Astrocyte of the cerebellum (primary cell): ENCODE measurements at places on chromosomes 7 and 10.

- no peak for DNase-seq
Observed at GRCh38 chr7:52021343-52021742, 704.7 kb upstream of the COBL start.

DNA sequence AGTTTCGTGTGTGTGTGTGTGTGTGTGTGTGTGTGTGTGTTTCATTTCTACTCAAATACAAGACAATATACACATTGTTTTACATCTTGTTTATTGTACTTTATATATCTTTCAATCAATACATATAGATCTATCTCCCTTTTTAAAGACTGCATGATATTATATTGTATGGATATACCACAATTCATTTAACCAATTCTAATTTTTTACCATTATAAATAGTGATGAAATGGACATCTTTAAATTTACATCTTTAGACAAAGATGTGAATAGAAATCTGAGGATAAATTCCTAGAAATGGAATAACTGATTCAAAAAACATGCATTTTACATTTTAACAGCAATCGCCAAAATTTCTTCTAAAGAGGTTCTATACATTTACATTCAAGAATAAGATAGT is 23.2 kb upstream of the HIBADH start:
- no peak for DNase-seq

DNA sequence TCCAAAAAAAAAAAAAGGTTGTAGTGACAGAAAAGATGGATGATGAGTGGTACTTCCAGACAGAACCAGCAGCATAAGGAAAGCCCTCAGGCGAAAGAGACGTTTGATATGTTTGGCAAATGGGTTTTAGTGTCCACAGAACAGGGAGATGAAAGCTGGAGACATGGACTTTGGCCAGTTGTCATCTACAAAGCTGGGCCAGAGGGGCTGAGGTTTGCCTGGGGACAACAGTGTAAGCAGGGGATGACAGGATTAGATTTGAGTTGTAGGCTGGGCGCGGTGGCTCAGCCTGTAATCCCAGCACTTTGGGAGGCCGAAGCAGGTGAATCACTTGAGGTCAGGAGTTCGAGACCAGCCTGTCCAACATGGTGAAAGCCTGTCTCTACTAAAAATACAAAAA is 47.8 kb upstream of the ELN start:
- no peak for DNase-seq

DNA sequence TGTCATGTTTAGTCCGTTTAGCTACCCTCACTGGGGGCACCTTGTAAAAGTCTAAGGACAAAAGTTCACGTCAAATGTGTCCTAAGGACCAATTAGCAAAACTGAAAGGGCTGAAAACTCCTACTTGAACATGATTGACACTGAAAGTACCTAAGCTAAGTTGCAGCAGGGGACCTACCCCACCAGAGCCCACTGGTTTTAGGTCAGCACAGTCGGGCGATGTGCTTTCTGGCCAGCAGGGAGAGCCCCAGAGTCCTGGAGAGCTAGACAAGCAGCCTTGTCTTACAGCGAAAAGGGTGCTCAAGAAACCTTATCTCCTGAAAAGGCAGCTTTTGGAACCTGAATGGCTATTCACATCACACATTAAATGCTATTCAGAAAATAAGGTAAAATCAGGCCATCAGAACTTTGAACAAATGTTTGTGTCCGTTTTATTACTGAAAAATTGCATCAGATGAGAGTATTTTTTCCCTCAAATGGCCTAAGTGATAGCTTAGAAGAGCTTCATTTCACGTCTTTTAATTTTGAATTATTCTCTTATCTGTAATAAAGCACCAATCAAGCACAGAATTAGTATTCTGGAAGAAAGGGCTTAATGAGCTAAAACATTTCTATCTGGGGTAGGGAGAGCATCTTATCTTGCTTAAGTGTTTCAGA is 52.2 kb upstream of the MKI67 start:
- no peak for DNase-seq

- peak; percentile 27 for DNase-seq
Observed at GRCh38 chr10:13503745-13504463, 24.9 kb downstream of the BEND7 start.

- DNase-seq: no peak
Observed at GRCh38 chr7:129169171-129169671, 19.2 kb upstream of the SMO start.

DNA sequence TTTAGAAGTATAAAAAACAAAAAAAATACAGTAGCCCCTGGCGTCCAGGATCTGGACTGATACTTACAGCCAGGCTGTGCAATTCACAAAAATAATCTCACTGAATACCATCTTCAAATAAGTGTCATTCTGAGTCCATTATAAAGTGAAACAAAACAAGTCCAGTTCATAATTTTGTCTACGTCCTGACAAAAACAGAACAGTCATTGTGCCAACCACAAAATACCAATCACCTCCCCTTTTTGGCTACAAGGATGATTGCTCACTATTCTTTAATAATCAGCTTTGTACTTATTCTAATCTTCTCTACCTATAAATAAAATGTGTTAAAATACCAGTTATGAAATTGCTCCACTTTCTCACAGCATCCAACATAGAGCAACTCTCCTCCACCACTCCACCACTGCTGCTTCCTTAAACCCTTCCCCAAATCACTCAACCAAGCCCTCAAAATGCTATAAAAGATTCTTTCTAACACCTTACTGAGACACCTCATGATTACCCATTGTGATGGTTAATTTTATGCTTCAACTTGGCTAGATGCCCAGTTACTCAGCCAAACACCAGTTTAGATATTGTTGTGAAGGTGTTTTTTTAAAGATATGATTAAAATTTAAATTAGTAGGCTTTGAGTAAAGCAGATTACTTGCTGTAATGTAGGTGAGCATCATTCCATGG is 479.8 kb upstream of the SEMA3A start:
- DNase-seq: no peak

DNA sequence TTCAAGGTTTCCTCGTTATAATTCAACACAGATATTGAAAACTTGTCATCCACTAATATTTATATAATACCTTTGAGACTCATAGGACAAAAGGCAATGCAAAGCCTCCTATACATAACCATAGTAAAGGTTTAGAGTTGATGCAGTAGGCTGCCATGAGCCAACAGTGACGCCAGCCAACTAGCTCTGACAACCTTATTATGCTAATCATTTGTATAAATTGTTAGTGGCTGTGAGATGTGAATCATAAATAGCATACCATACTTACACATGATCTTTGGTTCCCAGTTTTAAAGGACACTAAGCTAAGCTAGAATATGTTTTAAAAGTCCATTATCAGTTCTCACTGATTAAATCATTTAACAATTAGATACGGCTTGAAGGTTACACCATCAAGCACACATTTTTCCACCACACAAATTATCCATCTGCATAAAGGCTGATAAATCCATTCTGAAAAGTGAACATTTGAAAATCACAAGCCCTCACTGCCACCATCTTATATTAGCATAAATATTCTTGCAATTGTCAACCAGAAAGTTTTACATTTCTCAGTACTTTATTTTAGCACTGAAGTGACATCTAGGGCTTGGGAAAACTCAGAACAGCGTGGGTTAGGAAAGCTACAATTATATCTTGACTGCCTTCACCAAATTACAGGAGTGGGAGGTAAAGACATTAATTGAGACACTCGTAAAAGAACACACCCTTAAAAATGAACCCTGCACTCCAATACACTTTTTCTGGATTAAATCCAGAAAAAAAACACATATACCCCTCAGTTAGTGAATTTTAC is 30.7 kb downstream of the COA1 start:
- no peak for DNase-seq

DNA sequence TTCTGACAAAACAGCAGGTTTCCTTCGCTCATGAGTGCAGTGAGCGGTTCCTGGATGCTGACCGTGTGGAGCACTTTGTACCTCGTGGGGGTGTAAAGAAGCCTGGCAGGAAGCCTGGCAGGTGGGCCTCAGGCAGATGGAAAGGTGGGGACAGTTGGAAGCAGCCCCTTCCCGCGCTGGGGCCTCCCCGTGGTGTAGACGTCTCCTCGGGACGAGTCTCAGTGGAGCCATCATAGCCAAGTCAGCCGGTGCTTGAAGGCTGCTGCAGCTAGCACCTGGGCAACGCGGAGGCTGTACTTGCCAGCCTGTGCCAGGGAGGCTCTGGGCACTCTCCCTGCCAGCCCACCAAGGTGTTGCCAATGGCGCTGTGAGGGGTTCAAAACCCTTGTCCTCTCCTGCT is 154.5 kb downstream of the WDR37 start:
- no peak for DNase-seq

DNA sequence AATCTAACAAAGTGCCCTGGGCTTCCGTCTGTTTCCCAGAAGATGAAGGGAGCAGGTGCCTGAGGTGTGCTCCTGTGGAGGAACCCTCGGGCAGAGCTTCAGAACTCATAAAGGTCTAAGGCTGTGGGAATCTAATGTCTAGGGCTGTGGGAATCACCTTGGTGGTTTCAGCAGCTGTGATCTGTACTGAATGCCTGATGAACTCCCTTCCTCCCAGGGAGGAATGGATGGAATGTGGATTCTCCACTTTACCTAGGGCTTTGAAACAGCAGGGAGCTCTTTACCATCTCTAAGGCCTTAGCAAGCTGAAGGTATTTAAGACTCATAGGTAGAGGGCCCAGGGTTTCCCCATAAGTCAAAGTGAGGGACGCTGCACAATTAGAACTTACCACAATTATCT is 36.0 kb upstream of the SEMA3E start:
- DNase-seq: no peak

DNA sequence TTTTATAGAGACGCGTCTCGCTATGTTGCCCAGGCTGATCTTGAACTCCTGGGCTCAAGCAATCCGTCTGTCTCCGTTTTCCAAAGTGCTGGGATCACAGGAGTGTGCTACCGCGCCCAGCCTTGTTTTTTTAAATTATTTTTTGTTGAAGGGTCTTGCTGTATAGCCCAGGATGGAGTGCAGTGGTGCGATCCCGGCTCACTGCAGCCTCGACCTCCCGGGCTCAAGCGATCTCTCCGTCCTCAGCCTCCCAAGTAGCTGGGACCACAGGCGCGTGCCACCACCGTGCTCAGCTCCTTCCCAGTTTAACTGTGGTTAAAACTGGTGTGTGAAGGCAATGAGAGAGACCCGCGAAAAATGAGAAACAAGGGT is 11.0 kb upstream of the HNRNPF start:
- no peak for DNase-seq

DNA sequence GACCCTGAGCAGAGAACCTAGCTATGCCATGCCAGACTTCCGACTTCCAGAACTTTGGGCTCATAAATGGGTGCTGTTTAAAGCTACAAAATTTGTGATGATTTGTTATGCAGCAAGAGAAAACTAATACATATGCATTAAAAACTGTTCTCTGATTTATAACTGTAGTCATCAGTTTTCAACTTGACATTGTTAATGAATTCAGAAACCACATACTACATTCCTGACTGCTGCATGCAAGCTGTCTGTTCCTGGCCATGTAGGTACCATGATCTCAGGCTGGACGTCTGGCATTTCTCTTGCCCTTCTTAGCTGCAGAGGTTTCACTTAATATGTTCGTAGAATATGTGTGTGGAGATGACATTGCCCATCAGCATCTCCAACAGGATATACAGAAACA is 28.4 kb downstream of the MKX start:
- no peak for DNase-seq

GRCh38 chr7:74175340-74175739 is 1.2 kb downstream of the EIF4H start:
- no peak for DNase-seq

GRCh38 chr10:43734716-43735115 is 86.0 kb upstream of the ZNF32 start:
- no peak for DNase-seq

GRCh38 chr10:100359030-100359432 is 12.0 kb downstream of the SCD start:
- no peak for DNase-seq

- no peak for DNase-seq
Observed at GRCh38 chr10:86500846-86501245, 20.7 kb downstream of the WAPL start.

- no peak for DNase-seq
Observed at GRCh38 chr7:132865366-132866143, 216.3 kb downstream of the CHCHD3 start.

DNA sequence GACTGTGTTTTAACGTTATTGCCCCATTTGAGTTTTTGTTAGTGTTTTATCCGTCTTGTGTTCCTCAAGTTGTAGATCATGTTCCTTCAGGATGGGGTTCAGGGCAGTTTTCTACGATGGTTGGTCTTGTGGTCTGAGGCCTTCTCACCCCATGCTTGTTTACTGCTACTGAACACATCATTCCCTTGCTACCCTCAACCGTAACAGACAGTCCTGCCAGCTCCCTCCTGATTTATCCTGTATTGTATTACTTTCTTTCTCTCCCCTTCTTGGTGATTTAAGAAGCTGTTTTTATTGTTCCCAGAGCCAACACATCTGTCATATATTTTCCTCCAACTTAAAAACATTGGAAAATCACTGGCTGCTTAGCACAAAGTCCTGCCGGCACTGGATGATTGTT is 719.8 kb downstream of the INHBA start:
- no peak for DNase-seq

- no peak for DNase-seq
Observed at GRCh38 chr10:102405632-102406031, 10.1 kb downstream of the NFKB2 start.

GRCh38 chr10:15725603-15726002 is 5.9 kb upstream of the ITGA8 start:
- peak; percentile 52 for DNase-seq

GRCh38 chr10:48464871-48465736 is 139.8 kb downstream of the ARHGAP22 start:
- DNase-seq: no peak

GRCh38 chr7:1696671-1697498 is 26.8 kb downstream of the ELFN1 start:
- DNase-seq: no peak

GRCh38 chr10:3067859-3068179 is 471 bp downstream of the PFKP start:
- no peak for DNase-seq

DNA sequence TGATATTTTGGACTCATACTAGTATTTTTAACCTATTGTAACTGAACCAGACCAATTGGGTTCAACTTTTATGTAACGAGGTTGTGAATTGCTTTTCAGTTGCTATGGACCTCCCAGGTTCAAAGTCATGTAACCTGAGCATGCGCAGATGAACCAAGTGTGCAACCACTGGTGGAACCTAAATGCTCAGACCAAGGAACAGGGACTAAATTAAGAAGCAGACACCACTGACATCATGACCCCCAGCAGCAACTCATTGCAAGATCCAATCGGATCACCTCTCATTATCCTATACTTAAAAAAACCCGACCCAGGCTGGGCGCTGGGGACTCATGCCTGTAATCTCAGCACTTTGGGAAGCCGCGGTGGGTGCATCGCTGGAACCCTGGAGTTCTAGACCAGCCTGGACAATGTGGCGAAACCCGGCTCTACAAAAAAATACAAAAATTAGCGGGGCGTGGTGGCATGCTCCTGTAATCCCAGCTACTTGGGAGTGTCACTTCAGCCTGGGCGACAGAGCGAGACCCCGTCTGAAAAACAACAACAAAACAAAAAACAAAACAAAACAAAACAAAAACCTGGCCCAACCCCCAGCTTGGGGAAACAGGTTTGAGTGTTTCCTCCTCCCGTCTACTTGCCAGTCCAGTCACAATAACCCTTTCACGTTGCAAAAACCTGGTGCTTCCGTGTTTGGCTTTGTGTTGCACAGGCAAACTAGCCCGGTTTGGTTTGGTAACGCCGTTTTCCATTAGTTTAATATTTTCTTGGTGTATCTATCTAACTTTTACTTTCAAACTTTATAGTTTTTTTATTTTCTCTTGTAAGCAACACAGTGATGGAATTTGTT is 11.3 kb upstream of the ZNF518A start:
- no peak for DNase-seq

GRCh38 chr7:29326864-29327263 is 132.3 kb downstream of the CHN2 start:
- no peak for DNase-seq
